ENCODE measurements at places on chromosomes 16 and 17.

DNA sequence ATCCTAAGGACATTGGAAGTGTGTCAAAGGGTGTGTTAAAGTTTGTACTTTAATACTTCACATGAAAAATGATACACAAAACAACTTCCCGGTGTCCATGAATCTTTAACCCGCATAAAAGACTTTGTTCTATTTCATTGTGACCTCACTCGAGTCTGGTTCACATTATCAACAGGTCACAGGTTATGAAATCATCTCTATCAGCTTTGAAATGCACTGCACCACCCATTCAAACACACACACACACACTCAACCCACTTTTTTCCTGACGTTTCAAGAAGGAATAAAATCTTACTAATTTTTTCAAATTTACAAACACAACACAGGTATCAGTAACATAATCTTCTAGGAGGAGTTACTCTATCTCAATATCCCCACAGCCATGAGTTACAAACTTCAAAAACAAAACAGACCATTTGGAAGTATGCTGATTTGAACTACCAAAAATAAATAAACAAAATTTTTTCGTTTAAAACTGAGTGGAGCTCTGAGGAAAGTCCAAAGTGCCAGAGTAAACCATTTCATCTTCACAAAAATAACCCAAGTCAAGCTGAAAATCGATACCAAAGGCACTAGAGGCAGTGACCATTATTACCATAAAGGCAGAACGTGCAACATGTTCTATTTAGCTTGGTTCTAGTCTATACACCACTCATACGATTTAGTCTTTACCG is 2.7 kb downstream of the ACOX1 start:
- H3K36me3 ChIP-seq: no peaks in the 10 kb centered on the region
- no peak overlapping the region for H3K4me3 ChIP-seq
- H3K27me3 ChIP-seq: no peaks in the 10 kb centered on the region

- H3K4me3 ChIP-seq: no peak overlapping the region
- H3K36me3 ChIP-seq: no peaks in the 10 kb centered on the region
- DNase-seq: no peak
Observed at GRCh38 chr17:44977814-44978550, 9.9 kb upstream of the C1QL1 start.

DNA sequence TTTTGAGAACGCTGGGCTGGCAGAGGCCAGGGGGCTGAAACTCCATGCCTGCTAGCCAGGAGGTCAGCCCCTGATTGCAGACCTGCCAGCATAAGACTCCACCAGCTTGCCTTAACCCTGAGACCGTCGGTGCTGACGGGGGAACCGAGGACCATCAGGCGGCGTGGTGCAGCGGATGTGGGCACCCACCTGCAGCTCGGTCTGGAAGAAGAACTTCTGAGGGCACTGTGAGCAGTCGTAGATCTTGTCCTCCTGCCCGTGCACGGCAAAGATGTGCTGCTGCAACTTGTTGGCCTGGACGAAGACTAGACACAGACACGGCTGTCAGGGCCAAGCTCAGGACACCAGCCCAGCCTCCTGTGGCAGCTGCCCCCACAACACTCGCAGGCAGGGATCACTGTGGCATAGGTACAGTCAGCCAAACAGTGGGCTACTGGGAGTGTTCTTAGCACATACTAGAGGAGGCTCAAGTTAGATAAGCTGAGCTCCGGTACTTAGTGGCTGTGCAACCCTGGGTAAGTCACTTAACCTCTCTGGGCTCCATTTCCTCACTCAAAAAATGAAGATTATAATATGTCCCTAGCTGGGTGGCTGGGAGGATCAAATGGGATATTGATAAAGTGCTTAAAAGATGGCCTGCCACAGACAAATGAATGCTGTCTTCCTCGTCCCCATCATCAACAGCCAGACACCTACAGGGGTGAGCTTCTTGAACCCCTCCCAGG is 150.0 kb downstream of the C16orf78 start:
- H3K27me3 ChIP-seq: no peaks in the 10 kb centered on the region
- H3K27ac ChIP-seq: no peak overlapping the region
- no peak for DNase-seq
- no peak overlapping the region for H3K4me3 ChIP-seq

DNA sequence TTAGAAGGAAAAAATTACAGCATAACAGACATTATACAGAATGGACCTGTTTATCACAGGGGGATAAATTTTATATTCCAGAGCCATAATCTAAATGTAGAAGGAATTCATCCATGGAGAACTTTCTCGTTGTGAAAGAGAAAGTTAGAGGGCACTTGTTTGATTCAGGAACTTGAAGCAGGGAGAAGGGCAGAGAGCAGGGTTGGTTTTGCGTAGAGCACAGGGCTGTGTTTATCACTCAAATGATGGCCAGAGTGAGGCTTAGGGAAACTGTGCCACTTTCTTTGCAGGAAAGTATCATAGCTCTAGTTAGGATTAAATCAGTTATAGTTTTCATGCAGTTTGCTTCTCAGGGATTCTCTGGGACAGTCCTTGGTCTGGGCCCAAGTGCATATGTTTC is 29.1 kb upstream of the MED13 start:
- H3K27me3 ChIP-seq: no peaks in the 10 kb centered on the region
- H3K4me1 ChIP-seq: no peaks in the 10 kb centered on the region
- DNase-seq: no peak
- H3K27ac ChIP-seq: no peak overlapping the region
- no peak overlapping the region for H3K4me3 ChIP-seq

- H3K4me1 ChIP-seq: no peaks in the 10 kb centered on the region
- DNase-seq: no peak
- peaks cover 8% of the 10 kb centered on the region for H3K36me3 ChIP-seq
- H3K27me3 ChIP-seq: no peaks in the 10 kb centered on the region
- no peak overlapping the region for H3K27ac ChIP-seq
Observed at GRCh38 chr16:31700200-31700529, 172.5 kb downstream of the AHSP start.

DNA sequence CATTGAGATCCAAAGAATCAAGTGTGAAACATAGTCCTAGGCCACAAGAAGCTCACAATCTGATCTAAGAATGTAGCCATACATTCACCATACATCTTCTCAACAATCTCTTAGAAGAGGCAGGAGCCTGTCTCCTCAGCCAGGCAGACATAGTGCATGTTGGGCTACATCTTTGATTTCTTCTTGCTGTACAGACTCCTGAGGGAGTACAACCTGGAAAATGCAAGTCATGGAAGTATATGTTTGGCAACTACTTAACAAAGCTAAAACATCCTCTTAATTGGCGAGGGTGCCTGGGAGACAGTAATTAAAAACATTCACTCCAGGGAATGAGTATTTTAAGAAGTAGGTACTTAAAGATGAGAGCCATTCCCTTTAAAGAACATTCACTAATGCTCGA is 79.2 kb upstream of the NOG start:
- no peak overlapping the region for H3K27ac ChIP-seq
- H3K4me3 ChIP-seq: no peak overlapping the region
- H3K27me3 ChIP-seq: no peaks in the 10 kb centered on the region
- no peaks in the 10 kb centered on the region for H3K4me1 ChIP-seq
- no peak for DNase-seq

GRCh38 chr17:34171245-34171818 is 83.8 kb upstream of the CCL2 start:
- H3K27ac ChIP-seq: no peak overlapping the region
- peak; percentile 77 for DNase-seq

DNA sequence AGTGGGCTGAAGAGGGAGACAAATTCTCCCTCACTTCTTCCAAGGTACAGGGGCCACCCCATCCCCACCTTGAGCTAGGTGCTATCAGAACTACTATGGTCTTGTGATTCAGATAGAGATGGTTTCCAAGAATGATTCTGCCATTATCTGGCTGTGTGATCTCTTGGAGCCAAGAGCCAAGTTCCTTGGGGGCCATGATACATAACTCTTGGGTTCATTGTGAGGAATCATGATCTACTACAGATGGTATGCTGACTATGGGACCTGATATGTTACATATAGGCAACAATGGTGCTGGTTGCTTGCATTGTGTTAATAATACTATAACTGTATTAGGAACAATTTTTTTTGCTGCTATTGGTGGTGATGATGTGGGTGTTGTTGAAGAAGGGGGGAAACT is 45.7 kb downstream of the DYNLRB2 start:
- DNase-seq: no peak
- no peaks in the 10 kb centered on the region for H3K4me1 ChIP-seq

DNA sequence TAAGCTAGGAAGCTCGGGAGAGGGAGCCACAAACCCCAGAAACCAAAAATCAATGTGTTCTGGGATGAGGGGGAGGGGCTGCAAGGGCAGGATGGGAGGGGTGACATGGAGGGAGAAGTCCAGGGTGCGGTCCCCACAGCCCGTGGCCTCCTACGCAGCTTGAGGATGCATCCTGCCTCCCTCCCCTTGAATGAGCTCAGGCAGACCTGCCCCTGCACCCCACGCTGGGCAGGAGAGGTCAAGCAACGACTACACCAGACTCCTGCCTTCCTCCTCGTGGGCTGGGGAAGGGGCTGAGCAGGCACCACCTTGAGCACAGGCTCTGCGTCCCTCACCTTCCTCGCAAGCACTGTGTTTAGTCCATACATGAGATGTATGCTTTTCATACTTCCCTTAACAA is 3.9 kb downstream of the ANKRD13B start:
- no peaks in the 10 kb centered on the region for H3K36me3 ChIP-seq
- no peak for DNase-seq
- H3K4me3 ChIP-seq: no peak overlapping the region
- no peaks in the 10 kb centered on the region for H3K27me3 ChIP-seq
- peaks cover 13% of the 10 kb centered on the region for H3K4me1 ChIP-seq

- H3K27ac ChIP-seq: no peak overlapping the region
- H3K36me3 ChIP-seq: no peaks in the 10 kb centered on the region
- no peaks in the 10 kb centered on the region for H3K4me1 ChIP-seq
- H3K27me3 ChIP-seq: no peaks in the 10 kb centered on the region
- no peak overlapping the region for H3K4me3 ChIP-seq
Observed at GRCh38 chr16:7910116-7910515, 577.5 kb downstream of the RBFOX1 start.

DNA sequence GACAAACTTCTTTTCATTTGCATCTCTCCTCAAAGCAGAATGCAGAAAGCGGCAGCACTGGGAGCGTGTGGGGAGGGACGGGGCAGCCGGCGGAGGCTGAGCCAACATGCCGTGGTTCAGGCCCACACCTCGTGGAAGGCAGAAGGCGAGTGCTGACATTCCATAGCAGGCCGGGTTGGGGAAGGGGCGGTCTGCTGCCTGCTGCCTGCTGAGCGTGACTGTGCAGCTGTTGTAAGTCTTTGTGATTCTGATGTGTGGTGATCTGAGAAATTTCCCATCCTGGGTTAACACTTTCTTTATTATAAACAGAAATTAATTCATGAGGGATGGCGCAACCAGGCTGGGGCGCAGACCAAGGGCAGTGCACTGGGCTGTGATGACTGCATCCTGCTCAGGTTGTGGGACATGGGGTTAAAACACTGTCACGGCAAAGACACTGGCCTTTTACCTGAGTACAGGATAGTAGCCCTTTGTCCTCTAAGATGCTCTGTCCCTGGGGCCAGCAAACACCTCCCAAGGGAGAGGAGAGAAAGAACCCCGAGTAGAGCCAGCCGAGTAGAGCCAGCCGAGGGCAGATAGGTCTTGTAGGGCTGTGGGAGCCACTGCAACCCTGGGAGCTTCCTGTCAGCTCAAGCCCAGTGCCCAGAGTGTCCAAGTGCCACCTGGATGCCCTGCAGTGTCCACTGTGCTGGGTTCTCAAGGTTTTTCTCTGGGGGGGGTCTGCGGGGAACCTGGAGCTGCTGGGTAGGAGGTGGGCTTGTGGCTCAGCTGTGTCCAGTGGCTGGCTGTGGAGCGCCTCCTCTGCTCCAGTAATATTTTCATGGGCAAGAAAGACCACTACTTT is 8.8 kb upstream of the DNASE1 start:
- DNase-seq: no peak
- H3K36me3 ChIP-seq: peaks cover 22% of the 10 kb centered on the region
- no peaks in the 10 kb centered on the region for H3K27me3 ChIP-seq
- no peak overlapping the region for H3K27ac ChIP-seq
- no peaks in the 10 kb centered on the region for H3K4me1 ChIP-seq

- H3K27me3 ChIP-seq: no peaks in the 10 kb centered on the region
- H3K36me3 ChIP-seq: no peaks in the 10 kb centered on the region
- H3K4me1 ChIP-seq: no peaks in the 10 kb centered on the region
- H3K4me3 ChIP-seq: no peak overlapping the region
Observed at GRCh38 chr16:52561910-52562741, 15.2 kb upstream of the TOX3 start.

- H3K27ac ChIP-seq: no peak overlapping the region
- no peaks in the 10 kb centered on the region for H3K27me3 ChIP-seq
- no peaks in the 10 kb centered on the region for H3K36me3 ChIP-seq
- DNase-seq: no peak
- H3K4me3 ChIP-seq: no peak overlapping the region
Observed at GRCh38 chr17:44914148-44914547, 1.2 kb downstream of the GFAP start.
